GM03348 (cell line): ENCODE measurements at places on chromosomes 5 and 9.

GRCh38 chr5:35163710-35164033 lies 66.6 kb downstream of the PRLR start:
- DNase-seq: no peak

GRCh38 chr5:168086104-168086610 lies 205.3 kb upstream of the WWC1 start:
- DNase-seq: peak; percentile 84

DNA sequence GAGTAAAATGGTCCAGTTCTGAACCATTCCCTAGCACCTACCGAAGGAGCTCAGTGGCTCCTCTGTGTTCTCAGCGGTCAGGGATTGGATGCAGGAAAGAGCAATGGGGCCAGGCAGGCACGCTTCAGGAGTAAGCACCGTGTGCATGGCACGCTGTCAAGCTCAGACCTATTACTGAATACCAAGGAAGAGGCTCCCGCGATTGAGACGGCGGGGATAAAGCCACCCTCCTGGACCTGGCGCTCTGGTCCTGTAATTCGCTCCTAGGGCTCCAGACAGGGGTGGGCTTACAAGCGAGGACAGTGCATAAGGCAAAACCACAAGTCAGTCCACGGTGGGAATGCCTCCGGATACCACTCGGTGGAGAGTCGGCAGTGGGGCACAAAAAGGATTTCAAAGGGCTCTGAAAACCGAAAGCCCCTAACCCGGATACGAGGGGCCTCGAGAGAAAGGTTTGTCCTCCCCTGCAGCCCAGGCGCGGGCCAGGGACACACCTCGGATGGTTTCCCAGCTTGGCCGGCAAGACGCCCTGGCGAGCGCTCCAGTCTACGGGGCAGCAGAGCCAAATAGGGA lies 988 bp downstream of the OXCT1 start:
- DNase-seq: peak; percentile 26

GRCh38 chr5:131957721-131958441 lies 12.4 kb upstream of the MEIKIN start:
- no peak for DNase-seq
